T-helper 2 cell treated with Interferon-gamma antibody and Interleukin-4, amounts not matched to agents 5 μg/mL and 100 μg/mL, for 36 hours (primary cell): ENCODE measurements at places on chromosomes 7 and 10.
A peak's percentile ranks its signal among the peaks of the same experiment; 100 is the strongest.

- peak; percentile 81 for DNase-seq
Observed at GRCh38 chr10:12448729-12449391, 99.5 kb downstream of the CAMK1D start.

- DNase-seq, result no peak
Observed at GRCh38 chr7:151089893-151090730, 3.8 kb downstream of the AGAP3 start.

DNA sequence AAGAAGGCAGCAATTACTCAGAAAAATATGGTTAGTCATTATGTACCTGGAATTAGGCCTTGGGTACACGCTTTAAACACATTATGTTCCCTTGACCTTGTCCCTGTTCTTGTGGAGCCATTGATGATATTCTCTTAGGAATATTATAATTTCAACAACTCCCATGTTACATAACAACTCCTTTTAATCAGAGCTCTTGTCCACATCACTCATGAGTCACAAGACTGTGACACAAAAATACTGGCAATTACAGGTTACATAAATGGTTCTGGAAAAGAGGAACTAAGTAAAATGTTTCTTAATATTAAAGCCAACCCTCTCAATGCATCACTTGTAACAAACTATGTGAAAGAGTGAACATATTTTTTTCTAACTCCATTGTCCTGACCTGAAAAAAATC, 143.8 kb upstream of the PCLO start:
- no peak for DNase-seq

DNA sequence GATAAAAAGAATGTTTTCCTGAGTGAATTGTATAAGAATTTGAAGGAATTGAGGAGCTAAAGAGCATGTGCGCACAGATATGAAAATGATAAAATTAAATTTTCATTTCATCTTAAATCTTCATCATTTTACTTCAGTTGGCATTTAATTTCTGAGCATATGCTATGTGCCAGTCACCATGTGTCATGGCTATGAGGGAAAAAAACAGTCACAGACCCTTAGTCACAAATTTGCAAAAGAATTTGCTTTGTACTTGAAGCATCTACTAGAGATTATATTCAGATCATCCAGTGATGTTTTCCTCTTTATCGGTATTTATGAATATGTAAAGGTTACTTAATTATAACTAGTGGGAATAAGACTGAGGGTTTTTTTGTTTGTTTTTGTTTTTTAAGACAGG, 29.8 kb downstream of the VCL start:
- no peak for DNase-seq

GRCh38 chr10:71970331-71970730, 6.1 kb downstream of the CHST3 start:
- DNase-seq, result no peak

- DNase-seq, result no peak
Observed at GRCh38 chr7:144738708-144739314, 97.0 kb downstream of the TPK1 start.

DNA sequence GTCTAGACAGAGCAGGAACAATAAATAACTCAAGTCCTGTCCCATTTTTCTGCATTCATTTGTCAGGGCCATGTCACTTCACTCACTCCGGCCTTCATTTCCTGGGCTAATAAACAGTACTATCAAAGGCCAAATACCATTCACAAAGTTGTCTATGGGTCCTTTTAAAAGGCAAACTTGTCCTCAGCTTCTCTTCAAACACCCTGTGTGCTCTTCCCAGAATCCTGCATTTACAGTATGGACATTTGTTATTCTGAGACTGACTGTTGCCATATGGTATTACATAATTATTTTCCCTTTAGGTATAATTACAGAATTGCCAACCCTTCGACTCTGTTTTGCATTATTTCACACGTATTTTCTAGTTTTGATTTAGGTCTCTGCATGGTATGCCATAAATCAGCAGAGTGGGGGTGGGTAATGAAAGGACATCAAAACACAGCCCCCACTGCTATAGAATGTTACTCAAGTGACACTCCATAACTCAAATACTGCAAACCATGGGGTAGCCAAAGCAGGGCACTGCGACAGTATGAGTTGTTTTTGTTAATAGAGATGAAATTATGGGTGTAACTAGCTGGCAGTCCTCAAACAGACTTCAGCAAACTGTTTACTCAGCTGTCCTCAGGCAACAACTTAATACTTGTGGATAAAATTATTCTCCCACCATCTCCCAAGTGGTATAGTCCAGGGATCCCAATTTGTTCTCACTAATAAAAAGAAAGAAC, 183.7 kb downstream of the TRIL start:
- DNase-seq, result no peak

DNA sequence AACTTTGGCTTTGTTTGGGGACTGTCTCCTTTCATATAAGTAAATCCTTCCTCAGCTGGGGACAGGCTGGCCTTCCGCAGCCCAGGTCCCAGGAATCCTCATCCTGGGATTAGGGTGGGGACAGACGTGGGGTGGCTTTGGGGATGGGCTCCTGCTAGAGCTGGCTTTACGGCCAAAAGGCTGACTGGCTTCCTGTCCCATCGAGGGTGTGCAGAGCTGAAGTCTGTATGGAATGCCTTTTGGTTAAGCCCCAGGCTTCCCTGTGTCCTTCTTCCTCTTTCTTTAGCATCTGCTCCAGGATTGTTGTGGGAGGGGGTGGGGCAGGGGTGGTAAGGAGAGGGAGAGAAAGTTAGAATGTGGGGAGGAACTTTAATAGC, 59.4 kb upstream of the AQP1 start:
- DNase-seq, result no peak

GRCh38 chr10:90675621-90676020, 182.2 kb downstream of the HTR7 start:
- no peak for DNase-seq

DNA sequence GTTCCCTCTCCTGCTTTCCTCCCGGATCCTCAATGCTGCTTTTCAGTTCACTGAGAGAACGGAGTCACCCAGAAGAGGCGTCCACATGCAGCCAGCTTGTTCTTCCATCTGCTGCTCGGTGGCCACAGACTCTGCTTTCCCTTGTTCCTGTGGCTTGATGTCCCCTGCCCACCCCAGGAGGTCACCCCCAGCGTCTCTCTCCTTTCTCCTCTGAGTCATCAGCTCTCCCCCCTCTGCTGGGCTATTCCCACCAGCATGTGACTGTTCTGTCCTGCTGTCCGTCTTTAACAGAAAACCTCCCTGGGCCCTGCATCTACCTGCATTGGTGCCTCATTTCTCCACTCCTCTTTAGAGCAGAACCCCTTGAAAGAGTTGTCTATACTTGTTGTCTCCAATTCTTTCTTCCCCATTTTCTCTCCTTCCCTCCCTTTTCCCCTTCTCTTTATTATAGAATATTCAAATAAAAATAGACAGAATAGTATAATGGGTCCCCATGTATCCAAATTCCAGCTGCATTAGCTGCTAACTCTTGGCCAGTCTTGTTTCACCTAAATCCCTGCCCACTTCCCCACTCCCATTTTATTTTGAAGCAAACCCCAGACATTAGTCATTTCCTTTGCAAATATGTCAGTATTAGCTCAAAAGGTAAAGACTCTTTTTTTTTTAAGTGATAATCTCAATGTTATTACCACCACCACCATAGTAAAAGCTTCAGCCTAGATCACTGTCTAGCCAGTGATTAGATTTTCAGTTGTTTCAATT, 4.1 kb downstream of the ZNF282 start:
- DNase-seq, result no peak

DNA sequence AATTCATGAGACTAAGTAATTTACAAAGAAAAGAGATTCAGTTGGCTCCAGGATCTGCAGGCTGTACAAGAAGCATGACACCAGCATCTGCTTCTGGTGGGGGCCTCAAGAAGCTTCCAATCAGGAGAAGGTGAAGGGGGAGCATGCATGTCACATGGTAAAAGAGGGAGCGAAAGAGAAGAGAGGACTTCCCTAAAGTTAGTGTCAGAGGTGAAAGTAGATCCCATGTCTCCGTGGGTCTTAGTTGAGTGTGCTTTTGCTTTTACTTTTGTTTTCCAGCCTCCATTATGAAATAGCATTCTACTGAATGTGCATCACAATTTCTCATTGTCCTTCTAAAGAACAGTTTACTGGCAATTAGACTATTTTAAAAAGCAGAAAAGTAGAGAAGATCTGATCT, 213.6 kb upstream of the FZD1 start:
- no peak for DNase-seq

- DNase-seq, result no peak
Observed at GRCh38 chr10:95640891-95641315, 15.6 kb downstream of the ALDH18A1 start.

DNA sequence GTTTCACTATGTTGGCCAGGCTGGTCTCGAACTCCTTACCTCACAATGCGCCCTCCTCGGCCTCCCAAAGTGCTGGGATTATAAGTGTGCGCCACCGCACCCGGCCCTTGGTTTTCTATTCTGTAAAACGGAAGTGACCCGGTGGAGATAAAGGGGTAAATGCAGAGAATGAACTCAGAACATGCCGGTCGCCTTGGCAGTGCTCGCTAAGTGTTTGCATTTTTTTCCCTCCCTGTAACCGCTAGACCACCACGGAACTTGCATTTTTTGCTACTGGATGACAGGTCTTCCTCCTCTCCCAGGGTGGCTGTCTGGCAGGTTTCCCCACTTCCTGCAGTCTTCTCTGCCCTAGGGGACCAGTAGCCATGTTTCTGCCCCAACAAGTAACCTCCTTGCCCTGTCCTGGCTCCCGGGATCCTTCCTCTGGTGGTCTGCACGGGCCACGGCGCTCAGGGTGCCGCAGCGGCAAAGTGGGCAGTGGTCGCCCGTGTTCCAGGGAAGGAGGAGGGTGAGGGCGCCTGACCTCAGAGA, 18.8 kb upstream of the GNA12 start:
- DNase-seq, result no peak

DNA sequence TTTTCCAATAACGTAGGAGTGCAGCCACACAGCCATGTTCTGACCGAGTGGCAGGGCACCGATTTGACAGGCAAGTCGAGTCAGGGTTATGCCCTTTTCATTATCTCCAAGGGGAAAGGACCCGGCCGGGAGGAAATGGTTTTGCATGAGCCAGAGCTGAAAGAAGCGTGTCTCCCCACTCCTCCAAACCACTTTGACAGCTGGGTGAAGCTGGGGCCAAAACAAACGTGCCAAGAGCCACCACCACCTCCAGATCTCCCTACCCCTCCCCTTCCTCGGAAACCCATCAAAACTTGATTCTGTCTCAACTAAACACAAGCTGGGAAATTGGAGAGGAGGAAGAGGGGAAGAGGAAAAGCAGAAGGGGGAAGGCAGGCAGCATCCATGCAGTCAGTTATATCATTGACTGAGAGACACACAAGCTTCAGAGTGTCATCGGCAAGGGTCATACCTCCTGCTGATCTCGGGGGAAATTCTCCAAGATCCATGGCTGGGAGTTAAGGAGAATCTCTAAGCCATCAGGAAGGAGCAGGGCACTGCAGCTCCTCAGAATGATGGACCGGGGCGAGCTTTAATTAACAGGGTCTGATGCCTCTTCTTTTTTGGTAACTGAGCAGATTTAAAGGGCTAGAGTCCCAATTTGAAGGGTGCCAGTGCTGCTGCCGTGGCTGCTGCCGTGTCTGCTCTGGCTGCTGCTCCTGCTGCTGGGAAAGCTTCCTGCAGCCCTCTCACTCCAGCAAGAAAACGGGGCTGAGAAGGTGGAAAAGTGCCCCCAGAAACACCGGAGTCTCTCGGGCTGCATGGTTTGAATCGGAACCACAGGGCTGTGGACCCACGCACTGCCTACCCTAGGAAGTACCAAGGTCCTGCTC, 34.7 kb upstream of the CALN1 start:
- no peak for DNase-seq

- DNase-seq, result no peak
Observed at GRCh38 chr10:104052431-104052830, 33.2 kb downstream of the COL17A1 start.

GRCh38 chr7:133940368-133940767, 186.8 kb upstream of the LRGUK start:
- DNase-seq, result no peak

- no peak for DNase-seq
Observed at GRCh38 chr7:53013925-53014324, 21.5 kb upstream of the POM121L12 start.

GRCh38 chr10:47349941-47350371, 1.8 kb downstream of the RBP3 start:
- no peak for DNase-seq

DNA sequence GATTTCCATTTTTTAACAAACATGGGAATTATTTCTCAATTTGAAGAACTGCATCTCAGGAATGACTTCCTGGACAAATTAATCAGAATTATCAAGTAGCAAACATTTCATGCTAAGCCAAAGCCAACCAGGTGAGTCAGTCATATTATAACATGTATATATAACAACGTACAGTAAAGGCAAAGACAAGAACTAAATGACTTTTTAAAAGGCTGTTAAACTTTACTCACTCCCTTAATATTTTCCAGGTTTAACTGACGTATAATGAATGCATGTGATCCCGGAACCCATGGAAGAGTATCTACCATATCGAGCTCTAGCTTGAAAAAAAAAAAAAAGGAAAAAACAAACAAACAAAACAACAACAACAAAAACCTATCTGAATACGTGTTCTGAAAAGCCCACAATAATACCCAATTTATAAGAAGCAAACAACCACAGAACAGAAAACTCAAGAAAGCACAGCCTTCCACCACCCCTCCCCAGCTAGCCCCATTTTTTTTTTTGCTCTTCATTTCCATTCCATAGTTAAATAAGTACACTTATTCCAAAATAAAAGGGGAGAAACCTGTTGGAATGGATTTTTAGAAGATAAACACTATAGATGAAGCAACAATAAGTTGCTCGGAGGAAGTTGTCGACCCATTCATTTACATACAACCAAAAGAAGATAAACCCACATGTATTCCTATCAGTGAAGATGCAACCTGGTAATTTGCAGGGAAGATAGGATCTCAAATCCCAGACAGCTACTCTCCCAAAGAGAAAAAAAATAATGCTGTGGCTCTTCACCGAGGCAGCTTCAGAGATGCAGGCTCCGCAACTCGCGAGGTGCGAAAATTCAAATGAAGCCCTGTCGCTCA, 537 bp downstream of the NAPEPLD start:
- DNase-seq, result no peak

GRCh38 chr7:41702635-41703371, at the start of gene INHBA:
TSS of gene INHBA (minus strand) at chr7:41703090. CDS start at chr7:41700374, 2,716 bp downstream.
- no peak for DNase-seq

GRCh38 chr7:128935342-128935730, 2.4 kb upstream of the IRF5 start:
- DNase-seq, result no peak

- no peak for DNase-seq
Observed at GRCh38 chr7:4720225-4720624, 38.1 kb downstream of the FOXK1 start.

GRCh38 chr10:53601260-53601875, 828.8 kb upstream of the MBL2 start:
- DNase-seq, result no peak

- no peak for DNase-seq
Observed at GRCh38 chr10:17563452-17563851, 53.7 kb downstream of the HACD1 start.

GRCh38 chr7:147513451-147513850, 1077.1 kb upstream of the C7orf33 start:
- no peak for DNase-seq

GRCh38 chr7:80387634-80388193, 124.2 kb downstream of the GNAT3 start:
- no peak for DNase-seq
